Thoracic aorta (tissue), 2 donors: ENCODE measurements at places on chromosomes 11 and 22.

DNA sequence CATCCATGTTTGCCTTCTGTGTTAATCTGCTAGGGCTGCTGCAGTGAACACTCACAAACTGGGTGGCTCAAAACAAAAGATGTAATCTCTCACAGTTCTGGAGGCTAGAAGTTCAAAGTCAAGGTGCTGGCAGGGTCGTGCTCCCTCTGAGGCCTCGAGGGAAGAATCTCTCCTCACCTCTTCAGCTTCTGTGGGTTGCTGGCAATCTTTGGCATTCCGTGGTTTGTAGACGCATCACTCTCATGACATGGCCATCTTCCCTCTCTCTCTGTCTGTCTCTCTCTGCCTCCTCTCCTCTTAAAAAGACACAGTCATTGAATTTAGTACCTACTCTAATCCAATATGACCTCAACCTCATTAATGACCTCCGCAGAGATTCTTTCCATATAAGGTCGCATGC lies 78.8 kb downstream of the TSPAN18 start:
- H3K27ac ChIP-seq: no peak overlapping the region
- no peaks in the 10 kb centered on the region for H3K27me3 ChIP-seq
- no peak overlapping the region for H3K4me3 ChIP-seq
- peaks cover 4% of the 10 kb centered on the region for H3K4me1 ChIP-seq
- no peaks in the 10 kb centered on the region for H3K36me3 ChIP-seq

- H3K27ac ChIP-seq: no peak overlapping the region
- no peaks in the 10 kb centered on the region for H3K27me3 ChIP-seq
- peaks cover 11% of the 10 kb centered on the region for H3K4me1 ChIP-seq
- no peaks in the 10 kb centered on the region for H3K36me3 ChIP-seq
- DNase-seq: no peak
Measured at GRCh38 chr11:65148657-65149056, 14.3 kb upstream of the SYVN1 start.

DNA sequence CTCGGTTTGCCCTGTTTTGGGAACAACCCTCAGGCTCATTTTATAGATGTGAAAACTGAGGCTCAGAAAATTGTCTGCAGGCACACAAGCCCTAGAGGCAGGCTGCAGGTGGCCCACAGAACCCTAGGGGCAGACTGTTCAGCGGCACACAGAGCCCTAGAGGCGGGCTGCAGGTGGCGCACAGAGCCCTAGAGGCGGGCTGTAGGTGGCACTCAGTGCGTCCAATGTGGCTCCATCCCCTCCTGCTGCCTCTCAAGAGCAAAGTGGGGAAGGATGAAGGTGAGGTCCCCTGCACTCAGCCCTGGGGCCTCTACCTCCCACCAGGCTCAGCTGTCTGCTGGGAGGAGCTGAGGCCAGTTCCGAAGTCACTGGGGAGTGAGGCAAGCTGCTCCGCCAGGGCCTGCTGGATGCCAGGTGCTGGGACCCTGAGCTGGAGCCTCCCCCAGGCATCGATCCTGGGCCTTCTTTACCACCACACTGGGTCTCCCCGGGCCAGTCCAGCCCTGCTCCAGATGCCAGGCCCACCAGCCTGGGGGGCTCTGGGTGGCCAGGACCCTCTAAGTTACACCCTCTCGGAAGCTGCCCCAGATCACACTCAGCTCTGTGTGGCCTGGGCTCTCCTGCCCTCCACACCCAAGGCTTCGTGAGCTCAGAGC lies 2.3 kb downstream of the ACY3 start:
- H3K4me3 ChIP-seq: no peak overlapping the region
- H3K27ac ChIP-seq: no peak overlapping the region
- H3K36me3 ChIP-seq: no peaks in the 10 kb centered on the region
- no peaks in the 10 kb centered on the region for H3K4me1 ChIP-seq
- H3K27me3 ChIP-seq: no peaks in the 10 kb centered on the region
- no peak for DNase-seq

DNA sequence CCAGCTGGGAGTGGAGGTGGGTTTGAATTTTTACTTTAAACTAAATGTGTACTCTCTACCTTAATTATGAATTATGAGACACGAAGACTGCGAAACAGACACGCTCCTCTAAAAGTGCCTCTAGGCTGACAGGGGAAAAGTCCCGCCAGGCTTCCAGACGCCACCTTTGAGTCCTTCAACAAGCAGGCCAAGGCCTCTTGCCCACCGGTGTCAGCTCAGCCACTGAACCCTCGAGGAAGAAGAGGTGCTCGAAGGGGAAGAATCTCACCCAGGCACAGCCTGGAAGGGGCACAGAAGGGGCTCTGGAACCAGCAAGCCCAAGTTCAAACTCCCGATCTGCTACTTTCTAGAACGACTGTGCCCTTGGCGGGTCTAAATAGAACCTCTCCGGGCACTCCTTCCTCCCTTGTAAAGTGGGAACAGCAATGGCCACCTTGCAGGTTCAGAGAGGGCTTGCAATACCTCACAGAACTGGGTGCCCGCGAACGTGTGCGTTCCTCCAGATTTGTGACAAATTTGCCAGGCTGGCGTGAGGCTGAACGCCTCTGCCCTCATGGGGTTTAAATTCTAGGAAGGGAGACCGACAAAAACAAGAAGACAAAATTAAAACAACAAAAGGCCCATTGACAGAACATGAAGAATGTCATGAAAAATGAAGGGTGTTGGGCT lies 158.5 kb upstream of the GRK3 start:
- H3K4me3 ChIP-seq: peak overlapping the region; percentile 76

DNA sequence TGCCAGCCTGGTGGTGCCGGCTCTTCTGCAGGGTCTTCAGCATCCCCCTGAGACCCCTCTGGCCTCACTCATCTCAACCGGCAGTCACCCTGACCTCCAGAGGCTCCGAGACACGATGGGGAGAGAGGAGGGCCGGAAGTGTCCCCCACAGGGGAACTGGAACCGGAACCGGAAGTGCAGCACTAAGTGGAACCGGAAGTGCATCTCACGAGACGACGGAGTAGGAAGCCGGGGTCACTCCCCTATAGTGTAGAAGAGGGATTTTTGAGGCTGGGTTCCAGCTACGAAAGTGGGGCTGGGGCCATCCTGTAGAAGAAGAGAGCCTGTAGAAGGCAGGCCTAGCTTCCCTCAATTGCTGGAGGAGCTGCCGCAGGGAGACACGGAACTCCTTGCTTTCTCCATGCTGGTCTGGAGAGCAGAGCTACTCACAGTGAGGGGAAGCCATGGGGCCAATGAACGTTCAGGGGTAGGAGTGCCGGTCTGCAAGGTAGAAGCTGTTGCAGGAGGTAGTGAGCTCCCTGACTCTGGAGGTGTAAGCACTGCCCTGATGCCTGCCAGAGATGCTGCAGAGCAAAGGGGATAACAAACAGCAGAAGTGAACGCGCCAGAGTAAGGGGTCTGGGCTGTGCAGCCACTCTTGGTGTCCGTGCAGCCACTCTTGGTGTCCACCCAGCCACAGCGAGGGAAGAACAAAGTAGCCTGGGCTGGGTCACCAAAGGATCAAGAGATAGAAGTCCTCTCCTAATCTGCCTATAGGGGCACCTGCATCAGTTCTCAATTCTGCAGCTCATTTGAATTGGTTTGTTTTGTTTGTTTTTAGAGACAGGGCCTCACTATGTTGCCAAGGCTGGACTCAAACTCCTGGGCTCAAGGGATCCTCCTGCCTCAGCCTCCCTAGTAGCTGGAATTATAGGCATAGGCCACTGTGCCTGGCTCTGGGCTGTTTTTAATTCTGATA lies 21.9 kb downstream of the SCUBE1 start:
- H3K4me1 ChIP-seq: no peaks in the 10 kb centered on the region
- no peak overlapping the region for H3K27ac ChIP-seq
- H3K27me3 ChIP-seq: no peaks in the 10 kb centered on the region
- no peak overlapping the region for H3K4me3 ChIP-seq
- no peak for DNase-seq
- H3K36me3 ChIP-seq: no peaks in the 10 kb centered on the region

DNA sequence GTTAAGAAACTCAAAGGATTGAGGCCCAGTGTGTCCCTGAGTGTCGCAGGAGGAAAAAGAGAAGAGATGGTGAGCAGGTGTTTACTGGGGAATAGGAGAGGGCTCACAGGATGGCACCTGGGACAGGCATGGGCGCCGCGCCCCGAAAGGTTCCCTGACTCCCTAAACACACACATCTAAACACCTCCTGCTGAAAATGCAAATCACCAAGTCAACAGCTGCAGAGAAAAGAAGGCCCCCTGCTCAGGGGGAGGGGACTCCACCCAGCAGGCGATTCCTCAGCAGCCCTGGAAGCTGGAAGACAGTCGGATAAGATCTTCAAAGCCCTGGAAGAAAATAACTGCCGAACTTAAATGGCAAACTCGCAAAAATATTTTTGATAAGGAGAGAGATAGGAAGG lies 377.2 kb downstream of the BRD1 start:
- no peaks in the 10 kb centered on the region for H3K27me3 ChIP-seq
- no peaks in the 10 kb centered on the region for H3K4me1 ChIP-seq
- no peak for DNase-seq
- H3K4me3 ChIP-seq: no peak overlapping the region
- H3K36me3 ChIP-seq: no peaks in the 10 kb centered on the region

DNA sequence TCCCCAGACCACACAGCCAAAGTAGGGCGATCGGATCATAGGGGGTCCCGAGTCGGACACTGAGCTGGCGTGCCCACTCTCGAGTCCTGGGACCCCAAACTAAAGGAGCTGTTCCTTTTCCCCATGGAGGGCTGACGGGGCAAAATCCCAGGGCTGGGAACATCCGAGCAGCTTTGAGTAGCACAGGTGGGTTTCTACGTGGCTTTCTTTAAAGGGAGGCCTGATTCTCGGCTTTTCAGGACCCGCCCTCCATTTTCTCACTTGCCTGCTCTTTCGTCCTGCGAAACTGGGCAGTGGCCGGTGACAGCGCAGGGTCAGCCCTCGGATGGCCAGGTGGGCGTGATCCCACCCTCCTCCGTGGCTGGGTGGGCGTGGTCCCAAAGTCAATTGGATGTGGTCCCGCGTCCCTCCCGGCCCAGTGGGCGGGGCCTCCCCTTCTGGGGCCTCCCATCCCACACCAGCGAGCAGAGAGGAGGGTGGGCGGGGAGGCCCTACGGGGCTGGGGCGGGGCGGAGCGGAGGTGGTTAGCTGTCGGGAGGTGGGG lies 17.5 kb upstream of the TXNRD2 start:
- H3K36me3 ChIP-seq: peaks cover 9% of the 10 kb centered on the region
- peak overlapping the region; percentile 64 for H3K4me3 ChIP-seq
- DNase-seq: peak; percentile 59
- H3K27me3 ChIP-seq: no peaks in the 10 kb centered on the region

DNA sequence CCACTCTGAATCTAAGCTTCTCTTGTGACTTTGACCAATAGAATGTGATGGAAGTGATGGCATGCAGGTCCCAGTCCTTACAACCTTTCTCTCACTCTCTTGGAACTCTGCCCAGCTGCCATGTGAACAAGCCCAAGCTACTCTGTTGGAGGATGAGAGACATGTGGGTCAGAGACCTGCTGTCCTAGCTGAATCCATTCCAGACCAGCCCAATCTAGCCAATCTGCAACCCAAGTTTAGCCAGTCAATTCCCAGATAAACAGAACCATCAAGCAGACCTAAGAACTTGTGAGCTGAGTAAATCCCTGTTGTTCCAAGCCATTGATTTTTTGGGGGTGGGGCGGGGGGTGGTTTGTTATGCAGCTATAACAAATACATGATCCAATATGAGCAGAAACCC lies 69.2 kb upstream of the GRK3 start:
- H3K27ac ChIP-seq: no peak overlapping the region
- H3K27me3 ChIP-seq: no peaks in the 10 kb centered on the region
- no peaks in the 10 kb centered on the region for H3K36me3 ChIP-seq
- H3K4me3 ChIP-seq: no peak overlapping the region

DNA sequence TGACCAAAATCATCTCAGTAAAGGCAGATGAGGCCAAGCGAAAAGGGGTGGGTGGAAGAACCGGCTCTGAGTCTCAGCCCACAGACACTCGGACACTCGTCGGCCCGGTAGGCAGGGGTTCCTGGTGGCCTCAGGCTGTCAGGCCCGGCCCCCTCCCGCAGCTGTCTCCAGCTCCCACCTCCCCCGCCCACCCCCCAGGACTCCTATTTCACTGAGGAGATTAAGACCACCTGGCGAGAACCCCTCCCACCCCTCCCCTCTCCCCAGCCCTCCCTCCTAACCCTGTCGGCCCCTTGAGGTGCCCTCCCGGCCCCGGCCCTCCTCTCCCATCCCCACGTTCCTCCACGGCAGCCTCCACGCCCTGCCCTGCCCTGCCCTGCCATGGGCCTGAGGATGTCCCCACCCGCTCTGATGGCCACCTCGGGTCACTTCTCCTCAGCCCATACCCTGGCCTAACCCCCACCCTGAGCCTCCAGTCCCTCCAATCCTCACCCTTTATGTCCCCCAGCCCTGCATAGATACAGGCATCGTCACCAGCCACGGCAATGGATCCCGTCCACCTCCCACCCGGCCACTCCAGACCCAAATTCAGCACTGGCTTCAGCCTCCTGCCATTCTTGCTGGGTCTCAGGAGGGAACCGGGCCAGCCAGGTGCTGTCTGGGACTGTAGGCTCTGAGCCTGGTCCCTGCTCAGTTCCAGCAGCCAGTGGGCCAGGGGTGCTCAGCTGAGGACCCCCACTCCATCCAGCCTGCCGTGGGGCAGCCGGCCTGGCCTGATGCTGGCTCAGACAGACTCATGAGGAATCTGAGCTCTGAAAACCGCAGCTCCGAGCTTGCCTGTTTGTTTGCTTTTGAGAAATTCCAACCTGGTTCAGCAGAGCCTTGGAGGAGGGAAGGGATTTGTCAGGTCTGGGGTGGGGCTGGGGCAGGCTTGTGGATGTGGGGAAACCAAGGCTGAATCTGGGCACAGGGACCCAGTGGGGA lies 9.8 kb upstream of the TBX1 start:
- H3K27me3 ChIP-seq: peaks cover 4% of the 10 kb centered on the region
- no peak overlapping the region for H3K4me3 ChIP-seq
- peaks cover 12% of the 10 kb centered on the region for H3K4me1 ChIP-seq
- H3K27ac ChIP-seq: no peak overlapping the region
- no peak for DNase-seq
- no peaks in the 10 kb centered on the region for H3K36me3 ChIP-seq

DNA sequence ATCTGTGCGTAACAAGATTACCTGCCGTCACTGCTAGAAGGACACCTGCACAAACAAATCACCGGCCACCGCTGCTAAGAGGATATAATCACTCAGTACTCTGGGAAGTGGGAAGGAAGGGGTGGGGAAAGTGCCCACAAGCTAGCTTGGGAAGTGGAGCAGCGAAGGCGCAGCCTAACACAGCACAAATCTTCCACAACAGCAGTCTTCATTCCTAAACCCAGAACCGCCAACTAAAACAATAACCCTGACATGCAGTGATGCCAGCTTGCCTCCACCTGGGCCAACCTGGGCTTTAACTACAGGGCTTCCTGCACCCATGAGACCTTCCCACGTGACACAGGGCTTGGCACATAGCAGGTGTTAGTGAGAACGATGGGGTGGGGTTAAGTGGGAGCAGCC lies 5.1 kb downstream of the DGCR2 start:
- H3K27me3 ChIP-seq: no peaks in the 10 kb centered on the region
- H3K4me3 ChIP-seq: no peak overlapping the region
- no peaks in the 10 kb centered on the region for H3K36me3 ChIP-seq
- peaks cover 28% of the 10 kb centered on the region for H3K4me1 ChIP-seq
